H54 (cell line): ENCODE measurements at places on chromosomes 2 and 18.

DNA sequence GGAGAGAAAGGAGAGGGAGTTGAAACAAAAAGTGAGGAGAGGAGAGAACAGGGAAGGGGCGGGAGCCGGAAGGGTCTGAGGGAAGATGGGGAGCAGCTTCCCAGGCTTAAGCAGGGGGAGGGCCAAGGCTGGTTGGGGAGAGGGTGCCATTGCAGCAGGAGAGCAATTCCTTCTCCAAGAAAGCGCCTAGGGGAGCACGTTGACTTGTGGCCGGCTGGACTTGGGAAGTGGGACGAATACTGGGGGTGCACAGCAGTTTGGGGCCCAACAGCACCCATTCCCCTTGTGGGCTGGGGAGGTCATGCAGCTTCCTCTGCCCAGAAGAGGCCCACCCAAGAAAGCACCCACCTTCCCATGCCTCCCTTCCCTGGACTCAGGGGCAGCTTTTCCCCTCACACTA, 9.6 kb downstream of the SIX3 start:
- no peak for DNase-seq

DNA sequence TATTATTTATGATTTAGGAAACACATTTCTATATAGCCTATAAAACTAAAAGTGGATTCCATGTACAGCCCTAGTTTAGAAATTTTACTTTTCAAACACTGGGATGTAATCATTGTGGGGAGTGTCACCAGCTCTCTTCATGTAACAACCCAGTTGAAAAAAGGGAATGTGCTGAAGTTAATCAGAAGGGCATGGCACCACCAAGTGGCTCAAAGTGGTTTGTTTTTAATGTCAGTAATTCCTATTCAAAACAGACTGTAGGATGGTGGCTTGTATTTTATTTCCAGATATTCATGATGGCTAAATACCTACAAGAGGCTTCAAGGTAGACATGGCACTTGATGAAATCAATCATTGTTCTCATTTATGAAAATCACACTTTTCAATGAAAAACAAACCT, 58.1 kb upstream of the TMEM182 start:
- DNase-seq: no peak

GRCh38 chr2:235570256-235570655, 76.4 kb downstream of the AGAP1 start:
- DNase-seq: no peak

DNA sequence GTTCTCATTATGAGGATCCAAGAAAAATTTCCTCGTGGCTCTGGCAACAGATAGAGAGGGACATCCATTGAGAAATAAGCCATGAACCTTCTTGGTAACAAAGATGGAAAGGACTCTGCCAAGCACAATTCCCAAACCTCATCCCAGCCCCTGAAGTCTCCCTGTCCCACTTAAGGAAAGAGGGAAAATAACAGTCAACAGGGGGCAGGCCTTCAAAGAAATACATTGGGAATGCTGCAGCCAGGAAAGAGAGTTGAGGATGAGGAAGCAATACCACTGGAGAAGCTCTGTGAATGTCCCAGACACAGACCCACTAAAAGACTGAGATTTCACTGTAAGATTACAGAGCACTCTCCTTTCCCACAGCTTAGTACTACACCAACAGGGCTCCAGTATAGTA, 93.2 kb downstream of the CD226 start:
- DNase-seq: no peak

DNA sequence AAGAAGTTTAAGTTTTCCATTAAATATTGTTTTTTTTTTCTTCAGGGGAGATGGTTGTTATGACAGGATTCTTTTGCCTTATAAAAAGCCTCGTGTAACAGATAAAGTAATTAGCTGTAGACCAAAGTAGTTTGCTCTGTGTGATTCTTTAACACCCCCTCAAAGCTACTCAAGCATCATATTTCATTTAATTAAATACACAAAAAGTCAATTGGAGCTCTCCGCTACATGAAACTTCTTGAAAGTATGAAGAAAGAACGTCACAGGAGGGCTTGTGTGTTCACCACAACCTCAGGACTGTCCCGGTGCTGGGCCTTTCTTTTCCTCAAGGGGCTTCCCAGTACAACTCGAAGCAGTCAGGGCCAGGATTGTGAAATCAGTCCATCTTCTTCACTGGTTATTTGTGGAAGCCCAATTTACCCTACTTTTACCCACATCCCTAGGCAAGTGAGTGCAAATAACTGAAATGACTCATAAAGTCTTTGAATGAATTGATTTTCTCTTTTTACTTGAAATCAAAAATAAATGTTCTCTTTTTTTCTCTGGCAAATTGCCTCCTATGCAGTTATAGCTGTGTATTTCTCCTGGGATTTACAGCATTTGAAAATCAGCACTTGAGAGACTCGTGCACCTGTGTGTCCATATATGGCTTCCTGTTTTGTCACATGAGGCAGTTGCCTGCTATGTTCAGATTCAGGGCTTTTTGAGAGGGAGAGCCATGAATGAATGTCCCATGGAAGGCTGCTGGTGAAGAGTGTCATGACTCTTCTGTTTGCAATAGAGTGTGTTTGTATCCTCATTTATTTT, 48.6 kb downstream of the LINC00305 start:
- no peak for DNase-seq

DNA sequence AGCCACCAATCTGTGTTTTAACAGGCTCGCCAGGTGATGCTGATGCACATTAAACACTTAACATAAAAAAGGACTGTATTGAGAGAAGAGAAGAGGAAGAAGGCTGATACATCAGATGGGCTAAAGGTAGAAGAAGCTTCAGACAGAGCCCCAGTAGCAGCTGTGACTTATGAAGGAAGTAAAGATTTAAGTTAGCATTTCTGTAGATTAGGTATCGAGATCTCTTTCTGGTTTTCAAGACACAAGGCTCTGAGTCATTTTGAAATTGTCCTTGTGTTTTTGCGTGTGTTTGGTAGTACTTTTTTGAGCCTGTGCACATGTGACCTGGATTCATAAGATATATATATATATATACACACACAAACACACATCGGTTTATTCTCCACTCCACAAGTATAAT, 40.6 kb upstream of the GCFC2 start:
- no peak for DNase-seq

GRCh38 chr18:7577706-7578105, 10.6 kb downstream of the PTPRM start:
- peak; percentile 51 for DNase-seq

DNA sequence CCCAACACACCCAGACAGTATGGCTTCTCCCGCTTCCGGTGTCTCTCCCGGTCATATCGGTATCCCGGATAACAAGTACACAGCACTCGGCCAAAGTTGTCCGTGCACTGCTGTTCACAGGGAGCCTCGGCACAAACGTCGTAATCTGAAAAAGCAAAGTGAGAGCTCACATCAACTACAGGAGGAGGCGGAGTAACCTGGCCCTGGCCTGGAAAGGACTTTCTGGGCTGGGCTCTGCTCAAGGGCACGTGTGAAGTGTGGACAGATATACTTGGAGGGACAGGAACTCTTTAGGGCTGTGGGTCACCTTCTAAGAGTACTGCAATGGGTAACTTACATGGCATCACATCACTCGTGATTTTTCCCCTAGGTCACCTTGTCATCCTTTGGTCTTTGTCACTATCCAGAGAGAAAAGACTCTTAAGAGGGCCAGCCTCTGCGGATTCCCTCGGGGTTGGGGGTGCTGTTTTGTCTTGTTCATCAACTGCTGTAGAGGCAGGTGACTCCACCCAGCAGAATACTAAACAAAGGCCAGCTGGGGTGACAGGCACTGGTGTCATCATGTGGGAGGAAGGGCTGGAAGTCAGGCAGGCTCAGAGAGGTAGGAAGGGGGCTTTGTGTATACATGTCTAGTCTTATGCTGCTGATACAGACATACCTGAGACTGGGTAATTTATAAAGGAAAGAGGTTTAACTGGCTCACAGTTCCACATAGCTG, 110.6 kb upstream of the LMAN1 start:
- no peak for DNase-seq

- no peak for DNase-seq
These were observed 746.3 kb upstream of the RAB6C start for GRCh38 chr2:129233166-129233565.

- DNase-seq: no peak
These were observed 48.4 kb upstream of the APCDD1 start for GRCh38 chr18:10405816-10406663.

GRCh38 chr2:11743846-11744553, 2.4 kb upstream of the LPIN1 start:
- DNase-seq: peak; percentile 100

DNA sequence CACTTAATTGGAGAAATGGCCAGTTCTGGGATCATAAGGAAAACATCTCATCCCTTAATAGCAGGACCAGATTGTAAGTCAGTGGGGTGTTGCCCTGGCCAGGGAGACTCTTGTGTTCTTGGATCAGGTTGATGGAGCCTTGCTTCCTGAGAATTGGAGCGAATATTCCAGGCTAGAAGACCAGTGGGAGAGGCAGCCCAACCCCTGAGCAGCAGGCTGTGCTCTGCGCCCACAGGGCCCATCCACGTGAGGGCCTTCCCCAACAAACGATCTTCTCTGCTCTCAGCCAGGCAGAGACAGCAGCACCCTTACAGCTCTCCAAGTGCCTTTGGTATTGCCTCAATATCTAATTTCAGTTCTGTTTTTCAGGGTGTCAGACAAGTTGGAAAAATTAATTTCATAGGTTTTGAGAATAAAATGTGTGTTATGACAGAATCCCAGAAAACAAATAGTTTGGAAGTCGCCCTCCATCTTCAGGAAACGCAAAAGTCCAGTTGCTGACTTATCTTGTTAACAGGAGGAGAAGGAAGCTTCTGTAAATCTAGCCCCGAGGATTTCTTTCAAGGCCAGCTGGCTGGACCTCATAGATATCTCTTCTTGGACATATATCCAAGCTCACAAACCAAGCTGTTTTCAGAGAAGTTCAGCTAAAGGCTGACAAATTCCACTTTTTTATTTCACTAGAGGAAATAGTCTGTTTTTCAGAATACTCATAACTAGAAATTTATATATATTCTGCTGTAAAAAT, 105.5 kb downstream of the COPS8 start:
- DNase-seq: no peak

GRCh38 chr2:136139631-136140030, 21.7 kb upstream of the CXCR4 start:
- DNase-seq: no peak

- peak; percentile 31 for DNase-seq
These were observed 86.6 kb downstream of the MARCO start for GRCh38 chr2:119028327-119029174.

- DNase-seq: no peak
These were observed 323.5 kb upstream of the SKOR2 start for GRCh38 chr18:47574966-47575365.
